ENCODE measurements at places on chromosomes 16 and 17.
A peak's percentile ranks its signal among the peaks of the same experiment; 100 is the strongest.

DNA sequence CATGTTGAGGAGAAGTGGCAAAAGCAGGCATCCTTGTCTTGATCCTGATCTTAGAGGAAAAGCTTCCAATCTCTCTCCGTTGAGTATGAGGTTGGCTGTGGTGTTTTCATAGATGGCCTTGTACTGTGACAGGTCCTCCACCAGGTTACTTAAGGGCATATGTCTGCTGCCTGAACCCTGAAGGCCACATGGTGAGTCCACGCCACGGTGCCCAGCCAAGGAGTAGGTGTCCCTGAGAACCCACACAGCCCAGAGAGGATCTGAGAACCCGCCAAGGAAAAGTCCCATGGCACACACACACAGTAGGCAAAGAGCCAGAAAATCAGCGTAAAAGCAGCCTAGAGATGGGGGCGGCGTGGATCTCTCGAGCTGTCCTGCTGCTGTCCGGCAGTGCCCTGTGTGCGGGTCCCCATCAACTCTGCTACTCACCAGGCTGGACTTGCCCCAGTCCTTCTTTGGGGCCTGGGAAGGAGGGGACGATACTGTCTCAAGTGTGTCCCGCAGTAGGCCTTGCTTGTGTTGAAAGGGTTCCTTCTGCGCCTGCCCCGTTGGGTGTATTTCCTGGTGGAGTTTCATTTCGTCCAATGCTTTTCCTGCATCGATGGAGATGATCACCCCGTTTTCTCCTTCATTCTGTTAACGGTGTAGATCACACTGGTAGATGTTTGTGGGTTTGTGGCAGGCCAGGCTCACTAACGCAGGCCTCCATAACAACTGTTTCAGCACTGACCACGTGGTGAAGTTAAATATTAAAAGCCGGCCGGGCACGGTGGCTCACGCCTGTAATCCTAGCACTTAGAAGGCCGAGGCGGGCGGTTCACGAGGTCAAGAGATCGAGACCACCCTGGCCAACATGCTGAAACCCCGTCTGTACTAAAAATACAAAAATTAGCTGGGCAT, 90.8 kb upstream of the DNAH17 start:
- DNase-seq = no peak

DNA sequence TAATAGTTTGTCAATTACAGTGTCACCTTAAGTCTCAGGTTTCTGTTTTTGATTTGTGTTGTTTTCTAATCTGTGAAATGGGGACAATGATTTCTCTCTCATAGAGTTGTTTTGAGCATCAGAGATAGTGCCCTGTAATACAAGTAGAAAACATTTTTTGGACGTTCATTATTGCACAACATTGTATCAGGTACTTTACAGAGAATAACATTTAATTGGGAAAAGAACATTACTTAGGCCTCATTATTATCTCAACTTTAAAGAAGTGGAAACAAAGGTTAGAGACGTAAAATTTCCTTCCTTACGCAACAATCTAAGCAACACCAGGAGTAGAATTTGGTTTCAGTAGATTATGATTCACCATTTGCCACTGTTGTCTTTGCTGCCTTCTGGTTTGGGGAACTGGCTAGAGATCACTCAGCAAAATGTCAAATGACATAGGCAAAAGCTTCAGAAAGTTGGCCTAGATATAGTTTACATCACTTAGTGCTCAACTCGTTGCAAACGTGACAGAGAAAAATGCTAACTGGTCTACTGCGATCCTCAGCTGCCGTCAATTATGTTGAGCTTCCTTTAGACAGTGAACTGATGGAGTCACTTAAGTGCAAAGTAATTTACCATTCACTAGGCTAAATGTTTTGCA, 1026.8 kb downstream of the CDH11 start:
- no peak for DNase-seq

DNA sequence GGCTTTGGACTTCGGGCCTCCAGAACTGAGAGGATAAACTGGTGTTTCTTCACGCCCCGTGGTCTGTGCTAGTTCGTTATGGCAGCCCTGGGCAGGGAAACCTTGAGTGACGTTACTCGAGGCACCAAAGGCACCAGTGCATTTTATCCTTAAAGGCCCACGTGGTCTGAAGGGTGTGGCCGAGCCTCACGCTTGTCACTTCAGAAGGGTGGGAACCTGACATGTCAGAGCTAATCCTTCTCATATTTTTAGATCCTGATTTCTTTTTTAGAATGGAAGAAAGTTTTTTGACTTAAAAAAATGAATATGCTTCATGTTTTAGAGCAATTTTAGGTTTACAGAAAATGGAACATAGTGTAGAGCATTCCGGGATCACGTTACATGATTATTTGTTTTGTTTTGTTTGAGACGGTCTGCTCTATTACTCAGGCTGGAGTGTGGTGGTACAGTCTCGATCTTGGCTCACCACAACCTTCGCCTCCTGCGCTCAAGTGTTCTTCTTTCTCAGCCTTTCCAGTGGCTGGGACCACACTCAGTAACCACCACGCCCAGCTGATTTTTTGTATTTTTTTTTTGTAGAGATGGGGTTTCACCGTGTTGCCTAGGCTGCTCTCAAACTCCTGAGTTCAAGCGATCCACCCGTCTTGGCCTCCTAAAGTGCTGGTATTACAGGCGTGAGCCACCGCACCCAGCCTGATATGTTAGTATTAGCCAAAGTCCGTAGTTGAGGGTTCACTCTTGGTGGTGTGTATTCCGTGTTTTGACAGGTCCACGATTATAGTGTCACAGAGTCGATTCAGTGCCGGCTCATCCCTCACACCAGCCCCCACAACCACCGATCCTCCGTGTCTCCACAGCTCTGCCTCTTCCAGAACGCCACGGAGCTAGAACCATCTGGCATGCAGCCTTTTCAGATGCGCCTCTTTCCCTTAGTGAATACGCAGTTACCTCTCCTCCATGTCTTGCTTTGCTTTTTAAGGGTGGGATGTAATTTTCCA, 47.9 kb downstream of the RAB11FIP3 start:
- no peak for DNase-seq

GRCh38 chr16:9053006-9053601, 38.3 kb upstream of the HAPSTR1 start:
- peak; percentile 72 for DNase-seq

DNA sequence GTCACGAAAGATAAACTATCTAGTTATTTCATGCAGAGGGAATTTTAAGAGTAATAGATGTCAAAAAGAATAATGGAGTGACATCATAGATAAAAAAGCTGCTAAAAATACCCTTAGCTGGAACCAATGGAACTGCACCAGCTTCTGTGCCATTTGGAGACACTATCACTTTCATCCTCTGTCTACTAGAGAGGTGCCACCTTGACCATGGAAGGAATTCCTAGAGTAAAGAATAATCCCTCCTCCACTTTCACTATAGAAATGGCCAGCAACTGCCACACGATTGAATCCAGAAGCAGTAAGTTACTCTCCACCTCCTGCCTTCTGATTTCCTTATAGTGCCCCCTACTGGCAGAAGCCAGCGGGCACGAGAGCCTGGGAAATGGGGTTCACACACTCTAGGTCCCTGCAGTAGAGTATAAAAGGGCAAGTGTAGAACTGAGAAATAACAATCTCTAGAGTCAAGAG, 2.8 kb upstream of the ALDH3A2 start:
- no peak for DNase-seq

DNA sequence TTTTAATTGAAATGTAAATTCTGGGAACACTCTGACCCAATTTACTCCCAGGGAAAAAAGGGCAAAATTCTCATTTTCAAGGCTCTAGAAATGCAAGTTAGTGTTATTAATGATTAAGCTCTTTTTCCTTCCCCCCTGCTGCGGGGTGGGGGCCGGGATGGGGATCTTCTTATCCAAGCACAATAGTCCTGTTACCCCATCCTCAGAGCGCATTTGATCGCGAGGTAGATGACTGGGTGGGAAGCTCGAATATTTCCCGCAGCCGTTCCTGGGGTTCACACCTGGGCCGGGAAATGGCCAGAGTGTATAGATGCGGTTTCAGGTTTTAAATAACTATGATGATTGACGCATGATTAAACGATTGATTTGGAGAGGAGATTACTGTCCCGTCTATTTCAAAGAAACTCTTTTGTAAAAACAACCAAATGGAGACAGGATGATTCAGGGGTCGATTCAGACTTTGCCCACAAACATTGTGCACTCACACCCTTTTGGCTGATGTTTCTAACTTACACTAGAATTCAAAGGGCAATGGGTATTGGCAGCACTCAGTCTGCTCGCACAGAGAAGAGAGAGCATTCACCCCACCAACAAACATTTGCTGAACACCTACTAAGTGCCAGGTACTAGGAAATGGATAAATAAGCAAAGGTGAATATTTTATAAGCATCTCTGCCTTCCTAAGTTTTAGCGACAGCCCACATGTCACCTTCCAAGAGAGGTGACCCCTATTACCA, 55.0 kb downstream of the SALL1 start:
- DNase-seq = no peak

DNA sequence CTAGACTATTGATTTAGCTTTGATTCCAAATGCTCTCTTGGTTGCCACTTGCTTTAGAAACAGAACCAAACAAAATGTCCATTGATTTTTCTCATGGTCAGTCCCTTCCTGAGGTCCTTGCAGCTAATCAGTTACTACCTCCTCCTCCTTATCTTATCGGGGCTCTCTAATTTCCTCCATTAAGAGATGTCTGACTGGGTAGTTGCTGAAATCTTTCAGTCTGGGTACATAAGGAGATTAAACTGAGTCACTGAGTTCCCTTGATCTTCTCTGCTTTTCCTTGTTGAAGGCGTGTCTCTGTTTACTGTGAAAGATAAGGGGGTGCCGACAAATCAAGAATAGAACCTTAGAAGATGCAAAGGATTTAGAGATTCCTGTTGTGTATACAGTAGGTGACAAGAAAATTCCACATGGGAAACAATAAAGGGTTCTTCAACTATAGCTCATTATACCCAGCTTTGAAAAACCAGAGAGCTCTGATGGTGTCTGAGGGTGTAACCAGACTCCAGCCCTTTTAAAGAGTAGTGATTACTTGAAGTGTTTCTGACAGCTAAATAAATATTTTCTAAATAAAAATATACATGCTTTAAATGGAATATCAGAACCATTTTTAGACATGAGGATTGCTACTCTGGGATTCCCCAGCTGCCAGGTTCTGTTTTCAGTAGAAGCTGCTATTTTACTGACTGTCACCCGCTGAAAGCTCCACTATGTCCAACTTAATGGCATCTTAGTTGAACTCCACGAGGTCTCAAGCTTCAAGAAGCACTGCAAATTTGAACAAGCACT, 791.3 kb upstream of the SOX9 start:
- no peak for DNase-seq

GRCh38 chr17:80976701-80977100, 14.9 kb upstream of the CHMP6 start:
- no peak for DNase-seq

DNA sequence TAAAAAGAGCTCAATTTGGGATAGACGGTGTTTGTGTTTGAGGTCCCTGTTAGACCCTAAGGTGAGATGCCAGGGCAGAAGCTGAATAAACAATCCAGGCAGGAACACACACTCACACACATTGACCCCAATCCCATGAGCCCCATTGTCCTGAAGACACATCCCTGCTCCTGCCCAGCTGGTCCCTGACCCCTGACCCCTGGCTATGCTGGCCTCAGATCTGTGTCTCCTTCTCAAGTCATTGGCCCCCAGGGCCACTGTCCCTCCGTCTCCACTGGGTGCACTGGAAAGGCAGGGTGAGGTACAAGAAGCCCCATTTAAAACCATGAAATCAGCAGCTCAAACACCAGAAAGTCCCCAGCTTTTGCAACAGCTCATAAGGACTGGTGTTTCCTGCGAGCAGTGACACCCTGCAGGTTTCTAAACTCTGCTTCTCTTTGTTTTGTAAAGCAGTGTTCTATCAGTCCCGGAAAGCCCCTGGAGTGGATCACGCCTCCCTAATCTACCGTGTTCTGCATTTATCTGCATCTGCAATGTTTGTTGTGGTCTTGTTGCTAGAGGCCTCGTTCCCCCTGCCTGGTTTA, 18.0 kb upstream of the ASGR2 start:
- DNase-seq = no peak

GRCh38 chr16:57022445-57022844, 33.1 kb downstream of the NLRC5 start:
- no peak for DNase-seq

DNA sequence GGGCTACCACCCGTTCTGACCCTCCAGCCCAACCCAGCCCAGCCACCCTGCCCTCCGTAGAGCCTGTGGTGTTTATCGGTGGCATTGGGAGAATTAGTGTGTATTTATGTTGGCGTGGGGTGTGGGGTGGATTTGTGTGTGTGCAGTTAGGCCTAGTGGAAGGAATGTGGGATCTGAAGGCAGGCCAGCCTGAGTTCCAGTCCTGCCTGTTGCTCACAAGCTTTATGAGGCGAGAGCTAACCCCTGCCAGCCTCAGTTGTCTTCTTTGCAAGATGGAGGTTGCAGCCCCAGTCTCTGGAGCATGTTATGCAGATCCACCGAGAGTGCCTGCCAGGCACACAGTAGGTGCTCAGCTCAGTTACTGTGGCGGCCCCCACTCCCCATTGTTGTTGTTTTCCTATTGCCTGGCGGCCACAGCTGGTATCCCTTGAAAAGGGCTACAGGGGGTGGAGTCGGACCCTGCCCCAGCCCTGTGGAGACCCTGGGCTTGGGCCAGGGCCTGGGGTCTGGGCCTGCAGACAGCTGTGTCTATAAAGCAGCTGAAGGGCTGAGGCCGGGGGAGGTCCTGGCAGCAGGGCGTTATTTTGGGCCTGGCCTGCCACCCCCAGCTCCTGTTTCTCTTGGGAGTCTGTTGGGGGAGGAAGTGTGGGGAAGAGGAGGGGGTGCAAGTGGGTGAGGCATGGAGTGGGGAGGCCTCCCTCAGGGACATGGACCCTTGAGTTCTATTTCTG, 5.1 kb downstream of the ERBB2 start:
- no peak for DNase-seq

DNA sequence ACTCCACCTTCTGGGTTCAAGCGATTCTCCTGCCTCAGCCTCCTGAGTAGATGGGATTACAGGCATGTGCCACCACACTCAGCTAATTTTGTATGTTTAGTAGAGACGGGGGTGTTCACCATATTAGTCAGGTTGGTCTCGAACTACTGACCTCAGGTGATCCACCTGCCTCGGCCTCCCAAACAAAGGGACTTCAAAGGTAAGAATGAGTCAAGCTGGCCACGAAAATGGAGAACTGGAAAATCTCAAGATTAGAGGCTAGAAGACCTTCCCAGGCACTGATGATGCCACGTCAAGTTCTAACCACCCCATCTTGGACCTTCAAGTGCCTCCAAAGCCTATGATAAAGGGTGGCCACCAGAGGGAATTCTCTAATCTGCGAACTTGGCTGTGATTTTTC, 1.3 kb upstream of the CCL15 start:
- DNase-seq = no peak

- no peak for DNase-seq
Observed at GRCh38 chr16:52518884-52519283, 28.1 kb downstream of the TOX3 start.
